ENCODE measurements at places on chromosomes 12 and 14.

DNA sequence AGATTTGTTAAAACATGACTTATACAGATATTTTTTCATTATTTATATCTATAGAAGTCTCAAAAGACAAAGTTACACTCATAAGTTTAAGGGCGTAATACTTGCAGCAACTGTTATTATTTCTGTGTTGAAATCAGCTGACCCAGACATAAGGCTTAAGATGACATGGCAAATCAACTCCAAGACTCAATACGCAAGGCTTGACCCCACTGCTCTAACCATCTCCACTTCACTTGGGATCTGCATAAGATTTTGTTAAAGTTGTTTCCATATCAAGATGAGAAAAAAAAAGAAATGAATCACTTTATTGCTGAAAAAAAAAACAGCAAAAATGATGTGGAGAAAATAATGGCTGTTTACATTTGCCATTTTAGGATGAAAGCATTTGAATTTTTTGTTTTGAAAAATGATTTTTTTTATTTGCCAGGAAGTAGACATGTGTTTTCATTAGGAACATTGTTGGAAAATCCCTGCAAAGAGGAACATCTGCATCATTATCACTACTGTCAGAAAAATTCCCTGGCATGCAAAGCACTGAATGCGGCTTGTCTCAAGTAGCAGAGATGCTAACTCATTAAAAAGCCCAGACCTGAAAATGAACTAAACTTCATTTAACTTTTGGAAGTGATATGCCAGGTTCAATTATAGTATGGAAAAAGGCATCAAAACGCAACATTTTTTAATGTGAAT lies 73.5 kb downstream of the LIN7A start:
- no peak for DNase-seq

GRCh38 chr14:58954901-58955861 lies 233.3 kb upstream of the DAAM1 start:
- peak; percentile 90 for DNase-seq

GRCh38 chr12:66055837-66056319 lies 74.7 kb downstream of the LLPH start:
- no peak for DNase-seq

- peak; percentile 93 for DNase-seq
These were observed 8.5 kb upstream of the LTBP2 start for GRCh38 chr14:74620497-74620921.

DNA sequence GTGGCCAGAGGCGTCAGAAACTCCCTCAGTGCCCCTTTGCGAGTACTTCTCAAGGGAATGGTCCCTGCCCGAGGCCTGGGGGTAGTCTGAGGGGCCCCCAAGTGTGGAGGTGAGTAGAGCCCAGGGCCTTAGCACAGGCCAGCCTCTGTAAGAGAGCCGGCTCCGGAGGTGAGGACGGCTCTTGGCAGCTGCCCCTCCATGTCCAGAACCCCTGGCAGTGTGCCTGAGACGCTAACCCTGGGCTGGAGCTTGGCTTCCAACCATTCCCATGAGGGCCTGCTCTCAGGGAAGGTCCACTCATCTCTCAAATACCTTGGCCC lies 61.7 kb downstream of the PRMT8 start:
- DNase-seq, result no peak

GRCh38 chr14:70317091-70317968 lies 42.2 kb downstream of the COX16 start:
- DNase-seq, result no peak

GRCh38 chr12:34299802-34300193 lies 277.5 kb downstream of the ALG10 start:
- DNase-seq, result no peak

GRCh38 chr14:51458563-51458955 lies 193.2 kb upstream of the FRMD6 start:
- no peak for DNase-seq

GRCh38 chr14:61231810-61232209 lies 49.3 kb downstream of the TMEM30B start:
- no peak for DNase-seq

DNA sequence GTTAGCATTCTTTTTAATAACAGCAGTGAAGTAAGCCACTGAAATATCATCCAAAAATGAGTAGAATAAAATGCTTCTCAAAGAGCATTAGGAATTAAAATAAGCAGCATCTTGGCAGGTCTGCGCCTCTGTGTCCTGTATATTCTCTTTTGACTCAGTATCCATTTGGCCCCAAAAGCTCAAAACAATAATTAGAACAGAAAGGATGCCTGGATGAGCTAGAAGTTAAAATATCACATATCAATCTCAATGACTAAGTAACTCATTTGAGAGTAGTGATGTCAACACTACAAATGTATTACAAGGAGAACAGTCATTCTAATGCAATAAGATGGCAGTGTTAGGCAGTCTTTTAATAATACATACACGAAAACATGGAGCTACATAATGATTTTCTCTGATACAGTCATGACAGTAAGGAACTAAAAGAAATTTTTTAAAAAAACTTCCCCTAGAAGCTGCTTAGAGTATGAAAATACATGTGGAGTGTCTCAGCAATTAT lies 160.9 kb upstream of the ABCD2 start:
- no peak for DNase-seq

DNA sequence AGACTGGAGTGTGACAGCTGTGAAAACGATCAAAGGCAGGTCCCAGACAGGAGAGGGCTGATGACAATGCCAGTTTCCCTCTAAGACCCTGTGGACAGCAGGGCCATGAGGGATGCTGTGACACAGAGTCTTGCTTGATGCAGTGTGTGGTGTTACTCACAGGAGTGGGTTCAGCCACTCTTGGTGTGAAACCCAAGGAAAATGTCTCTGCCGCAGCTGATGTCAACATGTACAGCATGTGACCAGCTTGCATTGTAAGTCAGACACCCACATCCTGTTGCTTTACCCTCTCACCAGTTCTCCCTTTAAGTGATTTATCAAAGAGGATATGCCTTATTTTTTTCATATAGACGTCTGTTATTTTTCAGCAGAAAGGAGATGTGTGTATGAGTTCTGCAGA lies 268.6 kb downstream of the BTG1 start:
- peak; percentile 36 for DNase-seq

DNA sequence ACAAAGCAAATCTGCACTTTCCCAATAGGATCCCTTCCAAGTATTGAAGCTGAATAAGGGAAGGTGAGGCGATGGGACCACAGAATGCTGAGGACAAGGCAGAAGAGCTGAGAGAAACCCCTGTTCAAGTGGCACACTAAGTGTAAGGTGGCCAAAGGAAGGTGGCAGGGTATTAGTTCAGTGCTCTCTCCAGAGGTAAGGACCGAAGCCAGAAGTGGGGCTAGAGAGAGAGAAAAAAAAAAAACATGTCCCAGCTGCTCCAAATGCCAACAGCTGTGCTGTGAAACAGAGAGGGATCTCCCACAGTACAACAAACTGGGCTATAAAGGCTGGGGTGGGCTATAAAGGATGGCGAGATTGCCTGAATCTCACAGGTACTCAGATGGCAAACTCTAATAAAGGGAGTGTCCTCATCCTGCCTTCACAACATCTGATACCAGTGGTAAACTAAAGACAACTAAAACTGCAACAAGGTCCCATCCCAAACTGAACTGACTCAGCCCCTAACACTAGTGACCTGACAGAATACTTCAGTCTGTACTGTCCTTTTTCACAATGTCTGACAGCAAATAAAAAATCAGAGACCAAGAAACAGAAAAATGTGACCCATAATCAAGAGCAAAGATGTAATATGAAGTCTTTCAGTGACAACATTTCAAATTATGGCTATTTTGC lies 47.9 kb downstream of the CDK17 start:
- no peak for DNase-seq

GRCh38 chr12:1540690-1541089 lies 53.7 kb downstream of the FBXL14 start:
- DNase-seq, result no peak

- DNase-seq, result no peak
These were observed 23.9 kb downstream of the PLEKHG3 start for GRCh38 chr14:64728106-64728505.

DNA sequence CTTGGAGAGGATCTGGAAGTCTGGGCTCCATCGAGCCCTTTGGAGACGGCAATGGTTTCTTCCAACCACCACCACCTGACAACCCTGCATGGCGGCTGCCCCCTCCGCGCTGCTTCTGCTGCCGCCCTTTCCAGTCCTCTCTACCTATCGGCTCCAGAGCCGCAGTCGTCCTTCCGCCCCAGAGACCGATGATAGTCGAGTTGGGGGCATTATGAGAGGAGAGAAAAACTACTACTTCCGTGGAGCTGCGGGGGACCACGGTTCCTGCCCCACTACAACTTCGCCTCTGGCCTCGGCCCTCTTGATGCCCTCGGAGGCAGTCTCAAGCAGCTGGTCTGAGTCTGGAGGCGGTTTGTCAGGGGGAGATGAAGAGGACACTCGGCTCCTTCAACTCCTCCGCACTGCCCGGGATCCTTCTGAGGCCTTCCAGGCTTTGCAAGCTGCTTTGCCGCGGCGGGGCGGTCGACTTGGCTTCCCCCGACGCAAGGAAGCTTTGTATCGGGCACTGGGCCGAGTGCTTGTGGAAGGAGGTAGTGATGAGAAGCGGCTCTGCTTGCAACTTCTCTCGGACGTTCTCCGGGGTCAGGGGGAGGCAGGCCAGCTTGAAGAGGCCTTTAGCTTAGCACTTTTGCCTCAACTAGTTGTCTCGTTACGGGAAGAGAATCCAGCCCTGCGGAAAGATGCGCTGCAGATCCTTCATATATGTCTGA lies 499 bp downstream of the TOGARAM1 start:
- DNase-seq, result no peak

DNA sequence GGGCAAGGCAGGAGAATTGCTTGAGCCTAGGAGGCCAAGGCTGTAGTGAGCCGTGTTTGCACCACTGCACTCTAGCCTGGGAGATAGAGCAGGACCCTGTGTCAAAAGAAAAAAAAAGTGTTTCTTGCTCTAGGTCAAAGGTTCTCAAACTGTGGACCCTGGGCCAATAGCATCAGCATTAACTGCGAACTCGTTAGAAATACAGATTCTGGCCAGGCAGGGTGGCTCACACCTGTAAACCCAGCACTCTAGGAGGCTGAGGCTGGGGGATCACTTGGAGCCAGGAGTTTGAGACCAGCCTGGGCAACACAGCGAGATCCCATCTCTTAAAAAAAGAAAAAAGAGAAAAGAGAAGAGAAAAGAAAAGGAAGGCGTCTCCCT lies 858 bp downstream of the RILPL2 start:
- DNase-seq, result no peak

- DNase-seq, result no peak
These were observed 1.6 kb downstream of the TMEM229B start for GRCh38 chr14:67486890-67487289.

DNA sequence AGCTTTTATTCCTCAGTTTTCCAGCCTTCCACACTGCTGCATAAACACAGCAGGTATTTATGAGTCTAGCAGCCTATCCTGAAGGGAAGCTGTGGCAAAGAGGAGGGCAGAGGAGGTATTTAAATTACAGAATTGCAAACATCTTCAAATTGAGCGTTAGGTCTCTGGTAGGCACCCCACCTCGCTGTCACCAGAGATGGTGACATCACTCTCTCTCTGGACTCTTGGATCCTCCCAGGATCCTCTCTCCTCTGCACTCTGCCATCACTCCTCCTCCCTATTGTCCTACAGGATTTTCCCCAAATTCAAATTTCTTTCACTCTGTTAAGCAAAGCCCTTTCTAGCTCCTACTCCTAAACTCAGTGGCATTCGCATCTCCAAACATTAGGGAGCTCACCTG lies 6.7 kb downstream of the PLEKHD1 start:
- DNase-seq, result no peak

GRCh38 chr14:72887514-72887913 lies 6.4 kb downstream of the DPF3 start:
- no peak for DNase-seq

- no peak for DNase-seq
These were observed 161.6 kb downstream of the DYRK2 start for GRCh38 chr12:67810166-67810565.

- DNase-seq, result no peak
These were observed 1037.3 kb upstream of the FLRT2 start for GRCh38 chr14:84492685-84493084.

DNA sequence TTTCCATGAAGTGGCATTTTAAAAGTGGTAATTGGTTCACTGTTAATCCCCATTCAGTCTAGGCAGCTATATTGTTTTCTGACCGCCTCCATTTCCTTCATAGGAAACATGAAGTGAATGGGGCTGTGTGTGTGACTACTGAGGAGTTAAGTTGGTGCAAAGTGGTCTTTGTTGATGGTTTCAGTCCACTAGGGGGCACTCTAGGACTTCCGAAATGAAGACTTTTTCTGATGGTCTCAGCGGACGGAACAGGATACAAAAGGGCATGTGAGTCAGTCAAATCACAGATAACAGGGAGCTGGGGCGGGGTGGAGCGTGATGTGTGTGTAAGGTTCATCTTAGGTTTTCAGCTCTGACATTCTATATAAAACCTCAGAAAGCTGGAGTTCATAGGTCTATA lies 240.1 kb upstream of the OR4E1 start:
- DNase-seq, result peak; percentile 93

- DNase-seq, result no peak
These were observed 5.5 kb downstream of the ANAPC5 start for GRCh38 chr12:121346747-121347146.

DNA sequence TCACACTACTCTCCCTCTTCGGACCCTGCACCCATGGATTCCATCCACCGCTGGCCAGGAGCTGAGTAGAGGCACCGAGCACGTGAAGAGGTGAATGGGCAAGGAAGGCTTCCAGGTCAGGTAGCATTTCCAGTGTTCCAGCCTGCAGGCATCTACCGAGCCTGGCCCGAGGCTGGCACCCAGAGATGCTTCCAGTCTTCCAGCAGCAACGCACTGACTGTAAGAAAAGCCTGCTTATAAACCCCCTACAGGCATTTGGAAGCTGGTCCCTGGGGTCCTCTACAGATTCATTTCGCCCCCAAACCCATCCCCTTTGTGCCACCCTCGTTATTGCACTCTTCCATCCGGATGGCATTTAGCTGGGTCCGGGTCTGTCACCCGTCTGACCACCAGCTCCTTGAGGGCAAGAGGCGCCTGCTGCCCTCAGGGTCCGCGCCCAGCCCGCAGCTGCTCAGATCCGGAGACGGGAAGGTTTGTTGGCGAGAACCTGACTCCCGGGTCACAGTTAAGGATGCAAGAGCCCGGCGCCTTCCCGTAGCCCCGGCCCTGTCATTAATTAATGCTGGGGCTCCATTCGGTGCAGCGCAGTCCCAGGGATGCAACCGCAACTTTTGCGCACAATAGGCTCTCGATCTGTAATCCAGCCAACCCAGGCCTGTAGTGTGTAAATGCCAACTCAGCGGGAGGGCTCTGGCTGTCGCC lies 614 bp upstream of the MARK3 start:
- DNase-seq, result peak; percentile 32

GRCh38 chr12:101775816-101776215 lies 36.6 kb upstream of the SYCP3 start:
- no peak for DNase-seq
